Spinal cord (tissue), 10 donors: ENCODE measurements at places on chromosomes 7 and 10.

DNA sequence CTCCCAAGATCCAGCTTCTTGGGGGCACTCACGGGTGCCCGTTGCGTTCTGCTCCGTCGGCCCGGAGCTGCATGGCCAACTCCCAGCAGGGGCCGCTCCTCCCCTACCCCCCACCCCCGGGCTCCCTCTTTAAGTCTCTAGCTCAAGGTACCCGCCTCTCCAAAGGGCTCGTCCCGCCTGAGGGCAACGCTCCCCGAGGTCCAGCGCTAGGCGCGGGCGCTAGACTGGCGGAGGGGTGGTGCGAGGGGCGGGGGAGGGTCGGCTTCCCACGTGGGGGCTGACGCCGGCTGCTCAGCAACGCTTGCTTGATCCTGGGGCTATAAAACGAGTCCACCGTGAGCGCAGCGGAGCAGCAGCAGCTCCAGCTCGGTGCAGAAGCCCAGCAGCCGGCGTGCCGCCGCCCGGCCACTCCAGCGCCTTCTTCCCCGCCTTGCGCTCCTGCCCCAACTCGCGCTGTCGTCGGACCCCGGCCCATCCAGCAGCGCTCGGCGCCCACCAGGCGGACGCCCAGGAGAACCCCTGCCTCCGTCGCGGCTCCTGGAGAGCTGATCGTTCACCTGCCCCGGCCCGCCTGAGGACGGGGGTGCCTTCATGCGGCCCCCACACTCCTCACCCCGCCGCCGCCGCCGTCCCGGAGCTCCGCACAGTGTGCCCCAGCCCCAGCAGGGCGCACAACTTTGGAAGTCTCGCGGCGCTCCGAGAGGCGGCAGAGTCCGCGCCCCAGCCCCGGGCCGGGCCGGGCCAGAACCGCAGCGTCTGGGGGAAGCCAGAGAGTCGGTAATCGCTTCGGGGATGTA is at the start of gene ADRA2A:
Gene ADRA2A (plus strand): TSS at position 348 of the 797 bp plus-strand sequence. CDS start 968 bp downstream, outside the sequence.
- no peak for DNase-seq

- DNase-seq, result no peak
These were observed 84.5 kb downstream of the PIP4K2A start for GRCh38 chr10:22629852-22630233.

GRCh38 chr7:100571829-100572116 is 1.9 kb downstream of the SAP25 start:
- DNase-seq, result no peak

DNA sequence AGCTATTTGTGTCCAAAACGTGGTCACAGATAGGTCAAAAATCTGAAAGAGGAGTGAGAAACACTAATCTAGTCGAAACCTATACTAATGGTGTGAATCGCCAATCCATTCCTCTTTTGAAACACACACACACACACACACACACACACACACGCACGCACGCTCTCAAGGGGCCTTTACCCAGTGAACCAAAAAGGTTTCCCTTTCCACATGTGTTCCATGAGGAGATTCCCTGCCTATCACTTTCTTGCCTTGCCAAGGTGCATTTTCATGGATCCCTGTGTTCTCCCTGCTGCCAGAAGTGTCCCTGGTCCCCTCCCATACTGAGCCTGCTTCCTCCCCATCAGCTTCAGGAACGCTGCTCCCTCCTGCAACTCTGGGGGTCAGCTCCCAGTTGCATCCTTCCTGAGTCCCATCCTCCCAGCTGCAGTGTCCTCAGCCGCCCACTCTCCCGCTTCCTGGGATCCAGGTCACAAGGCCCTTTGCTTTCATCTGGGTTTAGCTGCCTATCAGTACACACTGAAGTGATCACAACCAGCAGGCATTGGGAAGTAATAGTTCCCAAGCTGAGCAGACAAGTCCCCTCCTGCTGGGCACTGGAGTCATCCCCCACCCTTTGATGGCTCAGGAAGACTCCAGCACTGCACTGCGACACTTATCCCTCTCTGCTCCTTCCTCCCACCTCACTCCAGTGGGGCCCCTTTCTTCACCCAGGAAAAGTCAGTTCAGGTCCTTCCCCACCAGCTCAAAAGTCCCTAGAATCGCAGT is 49.2 kb upstream of the KCNMA1 start:
- DNase-seq, result no peak

DNA sequence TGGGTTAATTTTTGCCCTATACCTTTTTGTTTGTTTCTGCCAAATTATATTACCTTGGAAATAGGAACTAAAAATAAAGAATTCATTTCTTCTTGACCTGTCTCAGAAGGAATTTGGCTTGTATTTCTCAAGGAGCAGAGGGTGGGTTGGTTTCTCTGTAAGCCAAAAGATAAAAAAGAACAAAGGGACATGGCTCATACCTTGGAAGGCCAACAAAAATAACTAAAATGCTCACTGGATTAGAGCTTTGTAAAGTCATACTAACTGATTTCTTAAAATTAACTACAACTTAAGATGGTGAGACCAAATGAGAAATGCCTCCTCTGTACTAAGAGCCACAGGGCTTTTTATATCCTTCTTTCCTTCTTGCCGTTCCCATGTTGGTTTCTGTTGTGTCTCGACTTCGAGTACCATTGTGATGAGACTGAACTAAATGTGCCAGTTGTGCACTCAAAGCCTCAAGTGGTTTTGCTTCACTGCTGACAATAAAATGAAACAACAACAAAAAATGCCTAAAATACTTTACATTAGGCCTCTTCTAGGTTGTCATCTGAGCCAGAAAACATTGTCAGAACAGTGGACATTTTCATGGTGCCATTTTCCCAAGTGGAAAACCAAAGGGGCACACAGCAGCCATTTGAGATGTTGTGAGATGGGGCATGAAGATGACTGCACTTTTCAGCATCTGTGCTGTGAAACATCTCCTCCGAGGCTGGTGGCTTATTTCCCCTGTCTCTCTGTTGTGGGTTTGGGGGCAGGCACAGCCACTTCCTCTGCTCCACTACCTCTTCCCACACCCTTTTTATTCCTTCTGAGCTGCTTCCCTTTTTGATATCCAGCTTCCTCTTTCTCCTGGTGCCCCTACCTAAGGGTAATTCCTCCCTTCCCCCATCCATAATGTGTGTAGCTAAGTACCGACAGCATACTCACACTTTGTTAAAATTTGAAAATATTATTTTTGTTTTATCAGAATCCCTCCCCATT is 51.8 kb upstream of the AGR3 start:
- no peak for DNase-seq

GRCh38 chr7:1889556-1890181 is 219.6 kb downstream of the ELFN1 start:
- no peak for DNase-seq

GRCh38 chr7:43204081-43204480 is 91.6 kb downstream of the HECW1 start:
- no peak for DNase-seq

DNA sequence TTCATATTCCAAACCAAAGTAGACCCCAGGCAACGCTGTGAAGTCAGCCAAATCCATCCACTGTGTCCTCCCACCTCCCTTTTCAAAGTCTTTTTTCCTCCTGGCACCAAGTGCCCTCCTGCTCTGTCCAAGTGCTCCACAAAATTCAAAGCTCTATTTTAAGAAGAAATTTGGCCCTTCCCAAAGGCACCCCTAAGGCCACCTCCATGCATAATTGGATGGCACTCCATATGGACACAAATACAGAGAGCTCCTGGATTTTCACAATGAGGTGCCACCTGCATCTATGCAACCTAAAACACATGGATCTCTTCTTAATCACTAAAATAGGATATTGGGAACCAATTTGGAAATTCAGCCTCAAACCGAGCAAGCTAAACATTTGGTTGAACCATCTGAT is 121.6 kb downstream of the RELN start:
- DNase-seq, result no peak
